ENCODE measurements at places on chromosomes 6 and 20.

DNA sequence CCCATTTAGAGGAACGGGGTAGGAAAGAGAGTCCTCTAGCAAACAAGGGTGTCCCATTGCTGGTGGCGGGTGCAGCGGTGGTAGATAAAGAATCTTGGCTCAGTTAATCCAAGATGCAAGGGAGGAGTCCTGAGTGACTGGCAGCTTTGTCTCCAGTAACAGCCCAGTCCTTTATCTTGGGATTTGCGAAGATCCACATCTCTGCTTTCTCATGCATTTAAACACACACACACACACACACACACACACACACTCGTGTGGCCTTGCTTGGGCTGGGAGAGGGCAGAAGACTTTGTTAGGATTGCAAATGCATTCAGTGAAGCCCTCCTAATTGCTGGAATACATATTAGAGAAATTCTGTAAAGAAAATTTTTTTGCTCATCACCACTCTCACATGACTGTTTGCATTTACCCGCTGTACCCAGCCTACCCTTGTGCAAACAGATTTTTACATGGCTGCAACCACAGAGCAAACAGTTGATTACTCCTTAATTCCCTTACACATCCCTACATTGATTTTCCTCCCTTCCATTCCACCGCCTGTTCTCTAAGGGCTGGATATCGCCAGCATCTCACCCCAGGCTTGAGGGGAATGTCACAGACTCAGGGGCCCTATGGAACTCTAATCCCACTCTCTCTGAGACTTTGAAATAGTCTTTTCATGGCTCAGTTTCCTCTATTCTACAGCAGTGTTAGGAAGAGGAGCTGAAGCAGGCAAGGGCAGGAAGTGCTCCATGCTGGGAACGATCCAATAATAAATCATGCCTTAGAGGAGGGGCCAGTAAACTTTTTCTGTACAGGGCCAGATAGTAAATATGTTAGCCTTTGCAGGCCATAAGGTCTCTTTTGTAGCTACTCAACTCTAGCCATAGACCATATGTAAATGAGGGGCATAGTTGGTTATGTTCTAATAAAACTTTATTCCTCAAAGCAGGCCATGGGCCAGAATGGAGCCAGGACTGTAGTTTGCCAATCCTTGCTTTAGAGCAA lies 3.5 kb downstream of the C6orf132 start:
- no peak for DNase-seq

GRCh38 chr20:60820149-60820548 lies 431.9 kb upstream of the CDH4 start:
- DNase-seq = no peak

DNA sequence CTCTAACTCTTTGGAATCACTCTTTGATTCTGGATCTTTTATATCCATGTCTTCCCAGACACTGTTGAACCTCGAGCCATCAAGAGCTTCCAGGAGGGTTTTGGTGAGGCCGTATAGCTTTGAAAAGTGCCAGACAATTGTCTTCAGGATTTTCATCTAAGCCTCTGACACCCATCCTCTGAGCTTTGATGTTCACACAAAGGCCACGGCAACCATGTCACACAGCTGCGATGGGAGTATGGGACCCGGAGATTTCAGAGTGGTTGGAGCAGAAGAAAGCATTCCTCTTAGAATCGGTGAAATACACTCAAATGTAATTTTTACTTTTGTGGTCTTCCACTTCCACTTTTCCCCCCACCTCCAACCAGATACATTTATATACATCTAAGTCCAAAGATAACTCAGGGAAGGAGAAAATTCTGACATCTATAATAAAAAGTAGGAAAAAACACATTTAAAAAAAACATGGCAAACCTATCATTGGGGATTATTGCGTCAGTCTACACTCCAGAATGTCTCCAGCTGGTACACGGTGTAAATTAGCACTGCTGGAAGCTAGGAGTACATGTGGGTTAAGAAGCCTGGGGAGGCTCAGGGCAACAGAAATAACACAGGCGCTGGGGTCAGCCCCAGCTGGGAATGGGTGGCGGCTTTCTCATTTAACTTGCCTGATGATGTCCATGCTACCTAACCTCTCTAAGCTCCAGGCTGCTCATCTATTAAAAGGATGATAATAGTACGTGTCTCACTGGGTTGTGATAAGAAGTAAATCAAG lies 92.7 kb downstream of the LY86 start:
- no peak for DNase-seq

- DNase-seq = no peak
These were observed 3.8 kb downstream of the RGS19 start for GRCh38 chr20:64075556-64075955.

DNA sequence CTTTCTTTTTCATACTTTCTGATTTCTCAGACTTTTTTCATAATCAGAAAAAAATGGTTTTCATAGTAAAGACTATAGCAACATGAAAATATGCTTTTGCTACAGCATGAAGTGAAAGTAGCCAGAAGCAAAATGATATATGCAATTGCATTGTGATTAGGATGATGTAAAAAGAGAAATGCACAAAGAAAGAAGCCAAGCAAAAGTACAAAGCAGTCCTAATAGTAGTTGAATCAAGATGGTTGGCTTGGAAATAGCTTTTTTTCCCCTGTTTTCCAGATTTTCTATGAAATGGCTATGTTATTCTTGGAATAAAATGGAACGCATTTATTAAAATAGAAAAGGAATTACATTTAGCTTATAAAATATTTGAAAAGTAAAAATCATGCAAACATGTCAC lies 77.3 kb downstream of the SEL1L2 start:
- DNase-seq = no peak

GRCh38 chr6:47453372-47453936 lies 24.1 kb upstream of the CD2AP start:
- no peak for DNase-seq
